Activated CD8-positive, alpha-beta memory T cell treated with anti-CD3 and anti-CD28 coated beads, Interleukin-2, amount 10 ng/mL, durations not matched to agents 7 days and 5 days (primary cell): ENCODE measurements at places on chromosomes 11 and 22. TPM values are rescaled to one million over a fixed set of nuclear protein-coding genes. Genes with fewer than 3 reads are reported as not detected.

GRCh38 chr11:120105576-120105975, 32.3 kb downstream of the TRIM29 start:
- no peaks in the 10 kb centered on the region for H3K36me3 ChIP-seq
- no peak overlapping the region for H3K4me3 ChIP-seq
- H3K4me1 ChIP-seq: no peaks in the 10 kb centered on the region
- no peak for DNase-seq

GRCh38 chr11:120923866-120924508, 99.9 kb upstream of the TBCEL start:
- no peak overlapping the region for H3K27ac ChIP-seq
- H3K36me3 ChIP-seq: no peaks in the 10 kb centered on the region
- no peak for DNase-seq

GRCh38 chr11:94525546-94526324, 13.5 kb downstream of the C11orf97 start:
- H3K4me3 ChIP-seq: no peak overlapping the region
- H3K27ac ChIP-seq: no peak overlapping the region
- H3K4me1 ChIP-seq: no peaks in the 10 kb centered on the region

- no peaks in the 10 kb centered on the region for H3K27me3 ChIP-seq
- no peak overlapping the region for H3K4me3 ChIP-seq
- peak overlapping the region; percentile 52 for H3K27ac ChIP-seq
- peaks cover 53% of the 10 kb centered on the region for H3K36me3 ChIP-seq
- DNase-seq: no peak
These were observed 30.4 kb downstream of the CYTH4 start for GRCh38 chr22:37312549-37313183.

Gene OR52A1
- total RNA-seq: not detected

Gene ALX4
- total RNA-seq: not detected
